ENCODE measurements at places on chromosomes 5 and 9.

GRCh38 chr5:17326600-17327037 lies 109.2 kb downstream of the BASP1 start:
- no peak for DNase-seq

- no peak for DNase-seq
Measured at GRCh38 chr9:14112226-14112625, 201.7 kb downstream of the NFIB start.

DNA sequence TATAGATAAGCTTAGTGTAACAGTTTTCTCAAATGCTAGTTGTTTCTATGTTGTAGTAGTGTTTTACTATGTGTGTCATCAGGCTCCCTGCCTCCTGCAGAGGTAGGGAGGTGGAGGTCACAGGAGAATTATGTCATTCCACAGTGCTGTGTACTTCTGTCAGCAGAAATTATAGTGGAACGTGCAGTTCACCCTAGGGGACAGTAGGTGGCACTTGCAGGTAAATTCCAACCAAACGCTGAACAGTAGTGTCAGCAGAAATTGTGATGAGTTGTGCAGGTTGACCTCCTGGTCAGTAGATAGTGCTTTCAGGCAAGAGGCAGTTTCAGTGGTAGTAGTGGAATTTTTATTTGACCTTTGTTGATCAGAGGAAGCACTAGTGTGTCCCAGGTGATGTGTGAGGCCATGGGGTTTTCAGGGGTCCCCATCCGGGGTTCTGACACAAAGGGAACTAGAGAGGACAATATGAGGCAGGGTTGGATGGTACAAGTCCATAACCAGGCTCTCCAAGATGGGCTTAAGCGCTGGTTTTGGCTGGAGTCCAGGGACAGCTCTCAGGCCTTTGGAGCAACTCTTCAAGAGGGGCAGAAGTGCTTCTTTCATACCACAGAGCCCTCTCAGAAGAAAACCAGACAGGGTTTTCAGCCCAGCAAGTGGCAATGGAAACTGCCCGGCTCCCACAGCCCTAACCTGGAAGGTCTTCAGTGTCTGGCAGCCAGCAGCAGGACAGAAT lies 402.9 kb downstream of the CYLC2 start:
- peak; percentile 61 for DNase-seq

GRCh38 chr9:119221276-119221675 lies 148.0 kb downstream of the BRINP1 start:
- DNase-seq = no peak

DNA sequence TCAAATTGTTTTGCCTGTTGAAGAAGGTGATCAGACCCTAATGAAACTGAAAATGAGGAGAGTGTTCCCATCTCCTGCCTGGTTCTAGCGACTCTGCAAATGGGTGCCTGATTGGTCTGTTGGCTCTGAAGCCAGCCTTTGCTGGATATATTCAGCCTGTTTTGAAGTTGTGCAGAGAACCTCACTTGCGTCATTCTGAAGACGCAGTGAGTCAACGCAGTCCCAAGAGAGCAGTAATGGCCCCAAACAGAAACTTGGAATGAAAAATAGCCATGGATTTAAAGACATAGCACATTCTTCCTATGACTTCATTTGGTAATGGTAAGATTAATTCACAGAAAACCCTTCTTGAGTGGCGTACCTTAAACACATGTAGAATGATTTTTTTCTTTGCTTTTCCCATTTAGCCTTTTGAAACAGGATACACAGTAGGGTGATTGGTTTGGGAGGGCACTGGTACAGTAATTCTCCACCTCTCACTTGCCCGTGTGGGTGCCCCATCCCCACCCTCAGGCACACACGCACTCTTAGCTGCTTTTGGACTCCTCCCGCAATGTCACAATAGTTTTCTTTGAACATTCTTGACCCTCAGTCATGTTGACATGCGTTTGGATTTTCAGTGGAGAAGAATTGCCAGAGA lies 54.1 kb upstream of the ABL1 start:
- peak; percentile 99 for DNase-seq

DNA sequence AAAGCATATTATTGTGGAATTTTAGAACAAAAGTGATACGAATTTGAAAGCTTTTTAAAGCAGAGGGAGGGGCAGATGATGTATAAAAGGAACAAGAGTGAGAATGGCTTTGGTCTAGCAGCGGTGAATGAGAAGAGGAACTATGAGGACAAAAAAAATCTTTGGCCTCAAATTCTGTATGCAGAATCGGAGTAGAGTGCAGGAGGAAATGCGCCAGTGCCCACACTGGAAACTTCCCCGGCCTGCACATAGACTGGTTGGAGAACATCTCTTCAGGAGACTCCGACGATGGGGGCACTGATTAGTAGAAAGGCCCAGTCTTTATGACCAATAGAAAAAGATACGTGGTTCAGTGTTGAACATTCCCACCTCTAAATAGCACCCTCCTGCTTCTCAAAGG lies 51.3 kb downstream of the SLC46A2 start:
- DNase-seq = no peak

- peak; percentile 68 for DNase-seq
Measured at GRCh38 chr9:36149197-36149596, 12.7 kb downstream of the GLIPR2 start.

GRCh38 chr5:157063776-157064430 lies 5.0 kb upstream of the HAVCR1 start:
- no peak for DNase-seq

DNA sequence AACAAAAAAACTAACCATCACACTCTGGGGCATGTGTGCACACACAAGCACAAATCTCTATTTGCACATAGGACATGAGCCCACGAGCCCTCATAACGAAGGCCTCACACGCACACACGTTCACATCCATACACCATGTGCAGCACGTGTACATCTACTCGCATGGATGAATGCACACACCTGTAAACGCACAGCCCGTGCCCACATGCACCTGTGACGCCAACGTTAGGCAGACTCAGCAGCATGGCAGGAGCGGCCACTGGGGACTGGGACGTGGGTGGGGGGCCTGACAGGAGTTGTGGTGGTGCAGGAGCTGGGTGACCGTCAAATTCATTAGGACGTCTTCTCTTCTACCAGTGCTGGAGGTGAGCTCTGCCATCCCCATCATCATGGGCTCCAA lies 3.2 kb downstream of the SLC34A1 start:
- DNase-seq = no peak

GRCh38 chr5:92313385-92313784 lies 930.3 kb upstream of the ARRDC3 start:
- DNase-seq = no peak

- DNase-seq = peak; percentile 8
Measured at GRCh38 chr9:123217128-123217654, 51.2 kb downstream of the STRBP start.

DNA sequence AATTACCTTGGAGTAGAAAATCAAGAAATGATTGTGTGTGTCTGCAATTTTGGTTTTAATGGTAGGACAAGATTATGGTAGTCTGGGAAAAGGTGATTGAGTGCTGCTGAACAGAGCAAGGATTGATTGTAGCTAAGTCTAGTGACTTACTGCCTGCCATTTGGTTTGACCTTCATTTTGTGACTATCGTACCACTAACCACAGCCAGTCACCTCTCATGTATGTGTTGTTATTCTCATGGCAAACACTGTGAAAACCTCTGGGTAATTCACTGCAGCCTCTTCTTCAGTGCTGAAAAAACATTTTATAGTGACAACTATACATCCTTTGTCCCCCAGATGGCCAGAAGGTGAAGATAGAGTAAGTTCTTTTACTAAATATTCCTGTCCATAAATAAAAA lies 37.5 kb downstream of the CTNNA1 start:
- DNase-seq = no peak

DNA sequence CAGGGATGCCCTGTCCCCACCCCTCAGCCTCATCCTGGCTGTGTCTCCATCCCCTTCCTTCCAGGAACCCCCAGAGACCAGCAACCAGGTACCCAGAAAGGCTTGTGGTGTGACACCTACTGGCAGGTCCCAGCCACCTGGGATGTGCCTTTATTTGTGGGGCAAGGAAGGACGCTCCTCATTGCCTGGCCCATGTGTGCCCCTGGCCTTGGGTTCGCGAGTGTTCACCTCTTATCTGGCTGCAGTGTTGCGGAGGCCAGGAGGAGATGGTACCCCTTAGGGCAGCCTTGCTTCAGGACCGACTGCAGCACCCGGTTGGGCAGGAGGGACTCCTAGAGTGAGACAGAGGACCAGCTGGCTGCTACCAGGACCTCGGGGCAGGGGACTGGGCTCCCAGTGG lies 8.8 kb downstream of the C9orf50 start:
- DNase-seq = no peak

DNA sequence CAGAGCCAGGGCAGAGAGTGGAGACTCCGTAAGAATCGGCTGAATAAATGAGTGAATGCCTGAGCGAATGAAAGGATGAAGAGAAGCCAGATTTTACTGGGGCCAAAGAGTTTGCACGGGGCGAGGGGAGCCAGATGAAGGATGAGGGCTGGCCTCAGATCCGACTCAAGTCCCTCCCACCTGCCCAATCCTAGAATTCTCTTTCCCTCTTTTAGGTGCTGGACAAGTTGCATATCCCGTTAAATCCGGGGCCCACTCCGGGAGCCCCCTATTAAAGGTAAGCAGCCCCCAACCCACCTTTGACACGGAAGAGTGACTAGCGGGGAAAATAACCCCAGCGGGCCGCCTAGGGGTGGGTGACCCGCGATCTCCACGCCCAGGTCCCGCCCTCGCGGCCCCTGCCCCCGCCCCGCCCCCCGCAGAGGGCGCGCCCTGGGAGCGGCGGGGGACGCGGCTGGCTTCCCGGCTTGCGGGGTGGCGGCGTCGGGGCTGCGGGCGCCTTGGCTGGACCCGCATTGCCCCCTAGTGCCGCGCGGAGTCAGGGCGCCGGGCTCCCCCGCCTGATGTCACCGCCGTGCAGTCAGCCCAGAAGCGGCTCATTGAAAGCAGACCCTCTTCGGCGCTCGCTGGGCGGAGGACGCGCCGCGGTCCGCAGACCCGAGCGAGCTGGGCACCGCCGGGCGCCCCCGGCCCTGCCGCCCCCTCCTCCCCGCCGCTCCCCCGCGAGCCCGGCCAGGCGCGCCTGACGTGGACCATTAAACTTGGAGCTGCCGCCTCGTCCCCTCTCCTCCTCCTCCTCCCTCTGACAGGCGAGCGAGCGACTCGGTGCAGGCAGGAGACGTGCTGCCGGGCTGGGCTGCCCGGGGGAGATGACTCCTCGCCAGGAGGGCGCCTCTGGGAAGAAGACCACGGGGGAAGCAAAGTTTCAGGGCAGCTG lies at the start of gene ADRA1B:
TSS of gene ADRA1B (plus strand) at position 579 of the 937 bp plus-strand sequence. CDS start 424 bp downstream, outside the sequence.
- peak; percentile 72 for DNase-seq

- peak; percentile 97 for DNase-seq
Measured at GRCh38 chr9:81874931-81875330, 53.3 kb upstream of the SPATA31D4 start.

DNA sequence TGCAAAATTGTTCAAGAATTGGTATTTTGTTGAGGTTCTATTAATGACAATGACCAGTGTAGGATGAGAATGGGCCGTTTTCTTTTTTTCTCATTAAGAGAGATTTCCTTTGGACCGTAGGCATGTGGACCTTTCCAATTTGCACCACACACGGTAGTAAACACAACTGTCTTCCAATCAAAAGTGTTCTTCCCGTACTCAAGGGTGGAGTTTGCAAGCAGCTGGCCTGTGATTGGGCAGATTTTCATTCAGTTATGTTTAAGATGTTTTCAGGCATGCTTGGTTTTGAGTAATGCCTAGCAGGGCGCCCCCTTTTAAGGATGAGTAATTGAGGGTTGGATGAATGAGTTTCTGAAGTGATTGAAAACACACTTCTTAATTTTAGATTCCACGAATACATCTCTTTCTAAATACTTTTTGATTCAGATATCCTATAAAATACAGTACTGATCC lies 2.5 kb downstream of the KDM3B start:
- peak; percentile 83 for DNase-seq

DNA sequence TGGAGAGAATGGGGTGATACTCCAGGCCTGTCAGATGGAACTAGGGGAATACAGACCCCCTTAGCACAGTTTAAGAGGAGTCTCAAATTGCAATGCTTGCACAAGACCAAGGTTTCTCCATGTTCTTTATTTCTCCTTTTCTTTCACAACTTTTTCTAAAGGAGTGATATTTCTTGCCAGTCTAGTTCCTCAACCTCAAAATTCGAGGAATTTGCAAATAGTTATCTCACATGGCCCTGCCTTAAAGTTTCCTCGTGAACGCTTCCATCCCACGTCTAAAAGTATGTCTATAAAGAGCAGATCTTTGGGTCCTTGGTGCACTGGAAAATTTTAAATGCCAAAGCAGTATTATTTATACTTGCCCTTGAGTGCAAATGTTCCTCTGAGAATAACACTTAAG lies 373.8 kb upstream of the KLF4 start:
- no peak for DNase-seq

DNA sequence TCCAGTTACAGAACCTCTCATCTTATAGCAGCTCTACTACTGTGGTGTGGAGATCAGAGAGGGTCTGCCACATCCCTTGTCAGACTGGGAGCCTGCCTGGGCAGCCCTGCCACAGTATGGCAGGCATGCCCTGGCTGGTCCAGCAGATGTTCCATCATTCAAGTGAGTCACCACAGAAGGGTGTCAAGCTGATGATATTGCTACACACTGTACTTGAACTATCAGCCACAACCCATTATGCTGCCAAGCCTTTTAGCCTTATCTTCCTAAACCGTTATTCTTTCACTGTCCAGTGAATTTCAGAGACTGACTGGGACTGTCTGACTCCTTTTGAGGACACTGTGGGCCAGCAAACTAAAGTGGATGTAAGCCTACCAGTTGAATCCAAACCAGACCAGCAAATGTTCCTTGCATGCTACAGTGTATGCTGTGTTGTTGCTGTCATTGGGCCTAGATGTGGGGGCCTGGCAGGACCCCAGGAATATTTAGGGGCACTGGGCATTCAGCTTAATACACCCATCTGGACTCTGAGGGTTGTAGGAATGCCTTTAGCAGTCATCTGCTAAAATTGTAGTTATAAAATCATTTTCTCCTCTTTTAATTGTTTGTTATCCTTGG lies 202.6 kb downstream of the NR3C1 start:
- DNase-seq = peak; percentile 88

DNA sequence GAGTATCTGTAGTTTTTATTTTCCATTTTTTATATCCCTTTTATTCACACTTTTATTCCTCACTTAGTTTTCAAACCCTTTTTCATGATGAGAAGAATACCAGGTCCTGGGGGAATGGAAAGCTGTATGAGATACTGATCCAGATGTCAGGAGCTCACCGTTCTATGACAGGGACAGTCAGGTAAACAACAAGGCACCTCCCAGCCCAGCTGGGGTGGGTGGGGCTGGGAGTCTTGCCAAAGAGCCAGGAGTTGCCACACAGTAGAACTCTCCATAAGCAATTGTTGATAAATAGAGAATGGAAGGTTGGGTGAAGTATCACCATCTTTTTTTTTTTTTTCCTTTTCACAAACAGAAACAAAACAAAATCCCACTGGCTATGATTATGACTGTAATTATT lies 225.8 kb downstream of the NSG2 start:
- no peak for DNase-seq

- no peak for DNase-seq
Measured at GRCh38 chr9:72681283-72681630, 159.8 kb downstream of the TMC1 start.
